ENCODE measurements at places on chromosomes 13 and 19. TPM values are rescaled to one million over a fixed set of nuclear protein-coding genes. Genes with fewer than 3 reads are reported as not detected.

DNA sequence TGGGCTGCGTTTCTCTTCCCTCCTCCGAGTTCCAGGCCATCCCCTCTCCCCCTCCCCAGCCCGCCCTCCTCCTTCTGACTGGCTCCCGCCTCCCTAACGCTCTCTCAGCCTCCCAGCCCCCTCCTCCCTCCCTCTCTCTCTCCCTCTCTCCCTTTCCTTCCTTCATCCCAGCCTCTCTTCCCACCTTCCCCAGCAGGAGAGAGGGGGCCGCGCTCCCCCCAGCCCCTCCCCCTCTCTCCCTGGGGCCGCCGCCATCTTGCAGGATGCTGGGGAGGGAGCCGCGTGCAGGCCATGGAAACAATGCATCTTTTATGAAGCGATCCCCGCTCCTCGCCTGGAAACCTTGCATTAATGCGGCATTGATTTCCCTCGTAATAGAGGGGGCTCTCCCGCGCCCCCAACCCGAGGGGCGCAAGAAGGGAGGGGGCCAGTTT, 42.6 kb upstream of the ADGRL1 start:
- no peak for DNase-seq

DNA sequence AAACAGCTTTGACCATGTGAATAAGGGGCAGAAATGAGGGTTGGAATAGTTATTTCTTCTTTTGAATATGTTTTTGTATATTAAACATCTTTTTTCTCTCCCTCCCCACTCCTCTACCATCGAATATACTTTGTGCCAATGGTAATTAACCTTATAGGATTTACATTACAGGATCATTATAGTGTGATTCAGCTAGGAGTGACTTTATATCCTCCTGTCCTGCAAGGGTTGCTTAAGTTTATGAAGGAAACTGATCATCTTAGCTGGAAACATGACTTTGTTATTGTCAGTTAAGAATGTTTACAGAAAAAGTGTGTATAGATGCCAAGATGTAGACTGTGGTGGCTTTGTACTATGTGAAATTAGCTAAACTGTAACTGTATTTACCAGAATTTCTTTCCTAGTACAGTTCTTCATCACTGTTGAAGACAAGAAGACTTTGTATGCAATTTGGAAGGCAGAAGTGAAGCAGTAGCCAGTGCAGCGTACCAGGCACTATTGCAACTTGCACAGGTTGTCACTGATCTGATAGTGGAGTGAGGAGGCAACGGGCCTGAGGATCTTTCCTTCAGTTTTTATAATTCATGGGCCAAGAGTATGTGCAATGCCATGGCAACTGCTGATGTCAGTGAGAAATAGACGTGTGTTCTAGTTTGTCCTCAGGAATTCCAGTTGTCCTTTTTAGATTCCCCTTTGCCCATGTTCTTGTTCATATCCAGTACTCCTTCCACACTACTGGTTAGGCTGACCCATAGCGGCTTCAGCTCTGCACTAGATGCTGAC, 8.2 kb upstream of the PAN3 start:
- DNase-seq: no peak

- no peak for DNase-seq
Measured at GRCh38 chr19:42353341-42354015, 28.0 kb downstream of the MEGF8 start.

GRCh38 chr13:44818428-44818827, 170.8 kb downstream of the NUFIP1 start:
- DNase-seq: no peak

- DNase-seq: no peak
Measured at GRCh38 chr19:45815481-45816216, 541 bp upstream of the RSPH6A start.

DNA sequence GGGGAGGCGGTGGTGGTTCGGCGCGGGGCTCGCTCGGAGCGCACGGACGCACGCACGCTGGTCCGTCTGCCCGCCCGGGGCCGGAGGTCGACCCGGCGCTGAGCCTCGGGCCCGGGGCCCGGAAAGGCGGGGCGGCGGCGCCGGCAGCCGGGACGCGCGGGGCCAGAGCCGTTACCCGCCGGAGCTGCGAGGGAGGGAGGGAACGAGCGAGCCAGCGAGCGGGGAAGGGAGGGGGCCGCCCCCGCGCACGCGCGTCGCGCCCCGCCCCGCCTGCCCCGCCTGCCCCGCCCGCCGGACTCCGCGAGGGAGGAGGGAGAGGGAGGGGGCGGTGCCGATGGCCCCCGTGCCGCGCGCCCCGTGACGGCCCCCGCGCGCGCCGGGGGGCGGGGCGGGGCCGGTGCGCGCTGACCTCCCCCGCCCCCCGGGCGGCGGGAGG, 15.0 kb downstream of the CIC start:
- DNase-seq: peak; percentile 73

GRCh38 chr19:18751571-18751970, 39.5 kb downstream of the COMP start:
- DNase-seq: no peak

DNA sequence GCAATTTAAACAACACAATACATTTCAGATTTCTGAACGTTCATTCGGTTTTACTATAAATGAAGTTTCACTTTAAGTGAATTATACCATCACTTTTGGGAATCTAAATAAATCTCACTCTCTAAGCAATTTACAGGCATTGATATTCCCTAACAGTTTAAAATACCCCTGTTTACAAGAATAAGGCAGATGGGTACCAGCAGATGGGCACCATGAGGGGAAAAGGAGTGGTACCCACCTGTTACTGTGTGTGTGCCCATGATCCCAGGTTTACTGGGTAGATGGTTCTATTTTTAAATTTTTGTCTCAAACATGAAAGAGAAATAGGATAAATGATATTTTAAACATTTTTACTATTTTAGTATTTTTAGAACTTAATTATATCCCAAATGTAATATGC, 212.9 kb downstream of the PCDH9 start:
- no peak for DNase-seq

DNA sequence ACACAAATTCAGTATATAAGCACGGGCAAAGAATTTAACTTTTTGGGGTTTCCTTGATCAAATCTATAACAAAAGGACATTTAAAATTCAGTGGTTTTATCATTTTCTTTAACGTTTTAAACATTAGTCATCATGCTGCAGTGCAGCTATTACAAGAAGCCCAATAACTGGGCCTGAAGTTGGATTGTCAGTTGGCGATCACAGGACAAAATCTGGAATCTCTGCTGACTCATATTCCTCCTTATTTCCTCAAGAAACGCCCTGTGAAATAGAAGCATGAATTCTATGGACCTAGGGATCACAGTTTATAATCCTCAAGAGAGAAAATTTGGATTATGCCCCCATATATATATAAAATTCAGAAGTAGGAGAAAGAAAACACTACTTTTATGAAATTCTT, 971.6 kb upstream of the MIR17HG start:
- no peak for DNase-seq

- no peak for DNase-seq
Measured at GRCh38 chr19:42455621-42456081, 12.9 kb upstream of the CXCL17 start.

GRCh38 chr19:342801-343421, 1.7 kb downstream of the MIER2 start:
- DNase-seq: peak; percentile 87

GRCh38 chr13:110873639-110874507, 41.0 kb downstream of the ANKRD10 start:
- no peak for DNase-seq

GRCh38 chr13:96294930-96295881, 205.3 kb downstream of the HS6ST3 start:
- no peak for DNase-seq

DNA sequence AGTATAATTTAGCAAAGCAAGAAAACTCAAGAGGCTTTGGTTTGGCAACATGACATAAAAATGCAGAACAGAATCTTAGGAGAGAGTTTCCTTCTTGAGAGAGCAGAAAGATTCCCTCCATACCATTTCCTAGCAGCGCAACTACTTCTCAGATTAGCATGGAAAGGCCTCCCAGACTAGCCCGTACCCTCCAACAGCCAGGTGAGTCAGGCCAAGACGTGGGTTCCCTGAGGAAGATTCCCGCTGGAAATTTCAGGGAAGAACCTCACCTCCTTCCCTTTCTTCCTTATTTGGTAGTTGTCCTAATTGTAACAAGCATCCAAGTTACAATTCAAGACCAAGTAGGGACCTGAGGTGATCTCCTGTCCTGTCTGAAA, 12.3 kb downstream of the COL4A2 start:
- no peak for DNase-seq

DNA sequence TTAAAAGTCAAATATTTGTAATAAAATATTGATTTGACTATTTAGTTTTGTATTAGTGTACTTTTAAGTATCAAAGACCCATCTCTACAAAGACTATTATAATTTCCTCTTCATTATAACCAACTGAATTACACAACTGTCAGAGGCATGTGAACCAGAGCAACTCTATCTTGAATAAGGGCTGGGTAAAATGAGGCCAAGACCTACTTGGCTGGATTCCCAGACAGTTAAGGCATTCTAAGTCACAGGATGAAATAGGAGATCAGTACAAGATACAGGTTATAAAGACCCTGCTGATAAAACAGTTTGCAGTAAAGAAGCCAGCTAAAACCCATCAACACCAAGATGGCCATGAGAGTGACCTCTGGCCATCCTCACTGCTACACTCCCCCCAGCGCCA, 36.2 kb upstream of the ATP12A start:
- no peak for DNase-seq

GRCh38 chr19:36115453-36116343, at the start of gene TBCB:
TBCB (plus strand) TSS chr19:36115468; CDS start chr19:36115561, 93 bp downstream.
- no peak for DNase-seq

DNA sequence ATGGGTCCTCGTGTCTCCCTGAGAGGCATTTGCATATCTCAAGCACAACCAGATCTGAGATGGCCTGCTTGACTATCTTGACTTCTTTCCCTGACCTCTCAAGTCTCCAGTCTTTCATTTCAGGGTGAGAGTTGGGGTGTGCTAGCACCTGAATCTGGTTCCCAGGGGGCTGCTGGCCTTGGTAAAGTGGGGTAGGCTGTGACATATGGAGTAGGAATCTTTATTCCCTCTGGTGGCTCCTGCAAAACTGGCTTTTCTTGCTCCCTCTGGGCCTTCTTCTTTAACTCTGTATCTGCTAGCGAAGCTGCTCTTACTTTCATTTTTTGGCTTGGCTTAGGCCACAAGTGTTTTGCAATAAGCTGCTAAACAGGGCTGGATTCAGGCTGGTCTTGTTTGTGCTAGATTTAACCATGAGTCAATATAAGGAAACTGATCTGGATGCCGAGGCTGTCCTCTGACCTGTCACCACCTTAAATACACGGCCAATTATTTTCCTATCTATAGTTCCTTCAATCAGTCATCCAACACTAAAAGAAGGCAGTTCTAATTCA, 42.3 kb downstream of the ZNF493 start:
- DNase-seq: no peak

DNA sequence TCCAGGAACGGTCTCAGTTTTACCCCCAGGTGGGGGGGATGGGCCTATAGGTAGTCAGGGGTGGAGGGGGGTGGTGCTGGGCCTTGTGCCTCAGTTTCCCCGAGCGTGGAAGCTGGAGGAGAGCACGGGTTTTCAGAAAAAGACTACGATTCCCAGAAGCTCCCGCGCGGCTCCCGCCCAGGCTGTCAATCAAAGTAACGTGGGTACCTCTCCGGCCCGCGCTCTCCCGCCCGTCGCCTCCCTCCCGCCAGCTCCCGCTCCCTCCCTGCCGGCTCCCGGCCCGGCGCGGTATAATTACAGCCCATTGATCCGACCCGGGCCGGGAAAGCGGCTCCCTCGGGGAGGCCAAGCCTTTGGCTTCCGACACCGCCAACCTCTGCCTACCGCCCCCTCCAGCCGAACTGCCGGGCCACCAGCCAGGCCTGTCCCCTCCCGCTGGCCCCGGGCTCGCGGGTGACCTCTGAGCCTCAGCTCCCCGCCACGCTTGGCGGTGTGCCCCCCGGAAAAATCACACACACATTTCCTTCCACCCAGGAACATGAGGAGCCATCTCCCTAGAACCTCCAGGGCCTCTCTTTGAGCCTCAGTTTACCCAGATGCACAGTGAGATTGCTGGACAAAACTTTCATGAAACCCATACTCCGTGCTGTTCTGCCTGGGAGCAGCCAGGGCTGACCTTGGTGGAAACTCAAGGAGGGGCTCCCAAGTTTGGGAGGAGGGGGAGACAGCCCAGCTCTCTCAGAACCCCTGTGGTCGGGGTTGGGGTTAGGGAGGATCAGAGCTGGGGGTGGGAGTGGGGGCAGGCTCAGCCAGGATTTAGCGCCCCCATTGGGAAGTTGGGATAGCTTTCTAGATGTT, 7.3 kb upstream of the TLE2 start:
- DNase-seq: peak; percentile 94

DNA sequence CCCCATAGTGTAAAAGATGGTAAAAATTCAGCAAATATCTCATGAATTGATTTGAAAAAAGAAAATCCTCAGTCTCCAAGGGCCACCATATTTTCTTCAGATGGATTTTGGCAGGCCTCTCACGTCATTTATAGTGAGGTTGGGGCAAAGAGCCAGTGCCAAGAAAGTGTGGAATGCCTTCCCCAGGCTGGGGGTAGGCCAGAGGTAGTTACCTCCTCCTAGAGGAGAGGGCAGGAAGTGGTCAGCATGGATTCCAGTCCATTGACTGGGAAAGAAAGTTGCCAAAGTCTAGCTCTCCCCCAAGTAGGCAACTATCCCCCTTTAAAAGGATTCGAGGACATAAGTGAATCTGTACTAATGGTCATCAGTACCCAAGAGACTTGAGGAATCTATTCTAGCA, 68.4 kb upstream of the KCTD4 start:
- DNase-seq: no peak

GRCh38 chr19:57829316-57829715, 783 bp upstream of the ZNF587B start:
- no peak for DNase-seq

GRCh38 chr19:1700733-1701663, 48.6 kb upstream of the TCF3 start:
- no peak for DNase-seq

GRCh38 chr19:16571283-16571682, 932 bp downstream of the SLC35E1 start:
- DNase-seq: no peak

- no peak for DNase-seq
Measured at GRCh38 chr19:4579389-4579788, 19.9 kb upstream of the SEMA6B start.

GRCh38 chr13:29021717-29022116, 201.6 kb downstream of the MTUS2 start:
- no peak for DNase-seq

- no peak for DNase-seq
Measured at GRCh38 chr13:48731957-48732569, 78.3 kb downstream of the CYSLTR2 start.

CABP5 gene
- not detected for total RNA-seq

CNFN gene
- total RNA-seq: not detected

ZNF880 gene
- total RNA-seq: 19.6 TPM

ZNF729 gene
- total RNA-seq: not detected

NAPSA gene
- total RNA-seq: 0.31 TPM

C3 gene
- 419 TPM for total RNA-seq

MAG gene
- total RNA-seq: not detected

ZIC2 gene
- not detected for total RNA-seq

RASAL3 gene
- 1.7 TPM for total RNA-seq

COL5A3 gene
- 6.8 TPM for total RNA-seq

TMPRSS9 gene
- not detected for total RNA-seq

UBE2L5 gene
- total RNA-seq: 1.1 TPM

PSG2 gene
- total RNA-seq: not detected

ZNF677 gene
- 10.7 TPM for total RNA-seq

NCR1 gene
- not detected for total RNA-seq

Data from right atrium auricular region (tissue), 2 donors.